ENCODE measurements at places on chromosomes 2 and 18.

DNA sequence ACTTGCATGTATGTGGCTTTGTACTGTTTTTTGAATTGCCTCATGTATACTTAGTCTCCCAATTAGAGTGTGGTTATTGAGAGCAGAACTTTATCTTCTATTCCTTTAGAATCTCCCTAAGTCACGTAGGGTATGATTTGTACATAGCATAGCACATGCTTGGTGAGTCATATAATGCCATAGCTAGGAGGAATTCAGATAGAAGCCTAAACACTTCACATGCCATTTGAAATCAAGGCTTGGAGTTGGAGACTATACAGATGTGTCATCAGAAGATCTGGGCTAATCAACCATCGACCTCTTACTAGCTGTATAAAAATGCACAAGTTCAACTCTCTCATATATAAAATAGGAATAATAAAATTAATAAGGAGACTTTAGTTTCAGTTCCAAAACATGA lies 222.6 kb upstream of the ST6GAL2 start:
- no peak for DNase-seq

- DNase-seq: no peak
These were observed 48.6 kb downstream of the EML6 start for GRCh38 chr2:54772110-54772509.

DNA sequence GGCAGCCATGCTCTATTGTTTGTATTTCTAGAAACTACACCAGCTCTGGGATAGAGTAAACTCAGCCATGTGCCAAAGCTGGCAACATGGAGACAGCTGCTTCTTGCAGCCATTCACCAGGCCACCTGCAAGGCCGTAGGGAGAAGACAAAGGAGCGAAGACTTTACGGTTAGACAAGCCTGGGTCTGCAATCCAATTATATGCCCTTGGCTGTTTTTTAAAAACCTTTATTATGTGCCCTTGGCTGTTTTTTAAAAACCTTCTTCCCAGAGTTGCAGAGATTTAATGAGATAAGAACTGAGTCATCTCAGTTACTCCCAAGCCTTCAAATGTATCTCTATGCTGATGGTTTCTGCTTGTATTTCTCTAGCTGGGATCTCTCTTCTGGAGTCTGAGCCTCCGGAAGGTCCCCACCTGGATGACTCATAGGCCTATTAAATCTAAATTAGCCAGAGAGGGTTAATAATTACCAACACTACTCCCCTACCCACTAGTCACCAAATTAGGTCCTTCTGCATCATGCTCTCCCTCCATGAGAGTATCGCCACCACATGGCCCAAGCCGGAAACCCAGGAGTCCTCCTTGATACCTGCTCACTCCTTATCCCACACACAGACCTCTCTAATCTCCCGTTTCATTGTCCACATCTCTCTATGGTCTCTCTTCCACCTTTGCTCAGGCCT lies 17.5 kb upstream of the DPP4 start:
- DNase-seq: no peak

GRCh38 chr18:59961070-59961469 lies 61.3 kb downstream of the PMAIP1 start:
- DNase-seq: peak; percentile 24

- no peak for DNase-seq
These were observed 181.0 kb upstream of the HNRNPA3 start for GRCh38 chr2:177031438-177032180.

GRCh38 chr2:227179988-227180685 lies 15.7 kb downstream of the COL4A3 start:
- DNase-seq: no peak

- DNase-seq: no peak
These were observed 116.3 kb upstream of the CXCR4 start for GRCh38 chr2:136234261-136234660.

DNA sequence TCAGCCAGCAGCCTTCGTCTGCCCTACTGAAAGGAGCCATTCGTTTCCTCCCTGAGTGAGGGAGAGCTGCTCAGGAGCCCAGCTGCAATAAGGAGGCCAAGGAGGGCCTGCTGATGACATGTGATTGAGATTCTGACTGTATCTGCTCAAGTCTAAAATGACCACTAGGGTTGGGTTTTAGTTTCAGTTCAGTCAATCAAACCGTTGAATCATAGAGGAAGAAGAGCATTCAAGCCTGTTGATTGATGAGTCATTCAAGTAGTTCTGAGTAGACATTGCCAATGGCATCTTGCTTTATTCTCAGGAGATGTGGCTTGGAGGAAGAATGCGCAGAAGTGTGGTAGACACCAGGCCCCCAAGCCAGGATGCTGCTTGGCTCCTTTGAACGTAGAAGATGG lies 19.9 kb upstream of the BCL2L11 start:
- DNase-seq: no peak

DNA sequence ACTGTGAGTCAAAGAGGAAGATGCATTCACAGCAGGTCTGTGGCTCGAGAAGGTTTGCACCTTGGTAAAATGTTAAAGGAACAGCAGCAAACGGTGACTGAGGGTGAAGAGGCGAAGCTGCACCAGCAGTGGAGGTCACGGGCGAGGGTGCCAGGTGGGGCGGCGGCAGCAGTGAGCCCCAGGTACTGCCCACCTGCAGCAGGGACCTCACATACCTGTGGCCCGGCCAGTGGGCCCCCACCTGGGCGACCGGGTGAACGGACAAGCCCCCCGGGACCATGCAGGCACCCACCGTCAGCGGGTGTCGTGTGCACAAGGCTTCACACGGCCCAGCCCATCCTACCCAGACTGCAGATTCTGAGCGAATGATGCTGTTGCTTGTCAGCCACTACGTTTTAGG lies 23.6 kb upstream of the KCNG2 start:
- DNase-seq: no peak

- DNase-seq: no peak
These were observed 820.6 kb upstream of the PIK3C3 start for GRCh38 chr18:41134426-41134825.

GRCh38 chr2:169716238-169716886 lies 17.3 kb upstream of the KLHL23 start:
- no peak for DNase-seq

- DNase-seq: no peak
These were observed 24.8 kb upstream of the TMEM131 start for GRCh38 chr2:98020516-98020915.

DNA sequence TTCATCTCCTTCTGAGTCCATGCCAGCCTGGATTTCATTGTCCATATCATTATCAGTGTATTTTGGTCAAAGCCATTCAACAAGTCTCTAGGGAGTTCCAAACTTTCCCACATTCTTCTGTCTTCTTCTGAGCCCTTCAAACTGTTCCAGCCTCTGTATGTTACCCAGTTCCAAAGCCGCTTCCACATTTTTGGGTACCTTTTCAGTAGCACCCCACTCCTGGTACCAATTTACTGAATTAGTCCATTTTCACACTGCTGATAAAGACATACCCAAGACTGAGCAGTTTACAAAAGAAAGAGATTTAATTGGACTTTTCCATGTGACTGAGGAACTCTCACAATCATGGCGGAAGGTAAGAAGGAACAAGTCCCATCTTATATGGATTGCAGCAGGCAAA lies 47.4 kb downstream of the TANC1 start:
- DNase-seq: no peak

DNA sequence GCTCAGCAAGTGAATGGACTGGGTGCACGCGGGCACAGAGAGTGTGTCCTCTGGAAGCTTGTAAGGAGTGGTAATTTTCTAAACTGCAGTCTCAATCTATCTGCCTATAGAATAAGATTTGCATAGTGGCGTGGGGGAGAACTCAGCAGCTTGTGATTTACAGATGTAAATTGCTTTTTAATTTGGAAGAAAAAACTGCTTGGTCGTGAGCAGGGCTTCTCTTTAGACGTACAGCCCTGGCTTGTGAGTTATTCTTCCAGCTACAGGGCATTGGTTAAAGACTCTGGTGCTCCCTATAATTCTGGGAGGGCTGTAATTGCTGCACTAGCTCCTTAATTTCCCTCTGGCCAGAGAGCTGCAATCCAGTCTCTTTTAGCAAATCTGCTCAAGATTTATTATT lies 84.9 kb downstream of the MARCO start:
- no peak for DNase-seq

GRCh38 chr2:101188683-101189405 lies 37.7 kb upstream of the TBC1D8 start:
- DNase-seq: no peak

GRCh38 chr2:64273524-64274398 lies 129.5 kb upstream of the PELI1 start:
- no peak for DNase-seq

GRCh38 chr2:170514140-170514539 lies 201.0 kb upstream of the SP5 start:
- no peak for DNase-seq

- DNase-seq: no peak
These were observed 18.7 kb upstream of the SCYGR1 start for GRCh38 chr2:227406177-227407031.

Measured in GM12891 (cell line).